ENCODE measurements at places on chromosomes 5 and 9.

DNA sequence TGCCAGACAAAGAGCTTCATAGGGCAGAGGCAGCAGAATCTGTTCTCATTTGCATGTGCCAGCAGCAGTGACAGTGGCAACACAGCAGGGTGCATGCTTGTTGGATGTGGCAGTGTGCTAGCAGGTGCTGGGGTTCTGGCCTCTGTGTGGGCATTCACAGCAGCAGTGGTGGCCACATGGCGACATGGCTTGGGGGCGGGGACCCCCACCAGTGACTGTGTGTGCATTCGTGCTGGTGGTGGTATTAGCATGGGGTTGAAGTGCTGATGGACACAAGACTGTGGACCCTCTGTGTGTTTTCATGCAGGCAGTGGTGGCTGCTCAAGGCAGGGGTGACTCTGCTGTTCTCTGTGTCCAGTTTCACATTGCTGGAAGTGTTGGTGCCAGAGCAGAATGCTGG lies 183.2 kb upstream of the PDE4D start:
- no peak for DNase-seq

- no peak for DNase-seq
Observed at GRCh38 chr5:175740014-175740413, 82.1 kb downstream of the HRH2 start.

DNA sequence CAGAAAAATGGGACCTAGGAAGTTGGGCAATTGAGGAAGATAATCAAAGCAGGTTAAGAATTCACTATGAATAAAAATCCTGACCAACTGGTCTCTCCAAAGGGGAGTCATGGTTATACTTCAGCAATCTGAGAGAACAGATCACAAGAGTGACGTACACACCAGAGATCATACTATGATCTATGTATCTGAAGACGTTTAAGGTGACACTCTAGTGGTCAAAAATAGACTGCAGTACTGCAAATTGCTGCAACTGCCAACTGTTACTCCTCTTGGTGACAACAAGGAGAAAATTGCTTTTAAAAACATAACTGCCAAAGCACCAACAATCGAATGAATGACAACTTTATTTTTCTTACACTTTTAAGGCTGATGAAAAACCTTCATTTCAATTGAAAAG lies 4.9 kb downstream of the AK6 start:
- DNase-seq, result peak; percentile 56

DNA sequence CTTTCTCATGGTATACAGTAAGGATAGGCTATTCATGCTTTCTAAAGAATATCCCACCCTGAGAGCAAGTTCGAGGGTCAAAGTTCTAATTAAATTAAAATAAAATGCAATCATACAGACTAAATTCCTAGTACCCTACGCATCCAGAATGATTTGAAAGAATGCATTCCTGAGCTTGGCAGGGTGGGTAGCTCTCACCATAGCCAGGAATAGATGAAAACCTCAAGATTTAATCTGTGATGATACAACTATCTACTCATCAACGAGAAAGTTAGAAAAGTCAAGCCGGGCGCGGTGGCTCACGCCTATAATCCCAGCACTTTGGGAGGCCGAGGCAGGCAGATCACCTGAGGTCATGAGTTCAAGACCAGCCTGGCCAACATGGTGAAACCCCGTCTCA lies 32.3 kb downstream of the SERINC5 start:
- no peak for DNase-seq

DNA sequence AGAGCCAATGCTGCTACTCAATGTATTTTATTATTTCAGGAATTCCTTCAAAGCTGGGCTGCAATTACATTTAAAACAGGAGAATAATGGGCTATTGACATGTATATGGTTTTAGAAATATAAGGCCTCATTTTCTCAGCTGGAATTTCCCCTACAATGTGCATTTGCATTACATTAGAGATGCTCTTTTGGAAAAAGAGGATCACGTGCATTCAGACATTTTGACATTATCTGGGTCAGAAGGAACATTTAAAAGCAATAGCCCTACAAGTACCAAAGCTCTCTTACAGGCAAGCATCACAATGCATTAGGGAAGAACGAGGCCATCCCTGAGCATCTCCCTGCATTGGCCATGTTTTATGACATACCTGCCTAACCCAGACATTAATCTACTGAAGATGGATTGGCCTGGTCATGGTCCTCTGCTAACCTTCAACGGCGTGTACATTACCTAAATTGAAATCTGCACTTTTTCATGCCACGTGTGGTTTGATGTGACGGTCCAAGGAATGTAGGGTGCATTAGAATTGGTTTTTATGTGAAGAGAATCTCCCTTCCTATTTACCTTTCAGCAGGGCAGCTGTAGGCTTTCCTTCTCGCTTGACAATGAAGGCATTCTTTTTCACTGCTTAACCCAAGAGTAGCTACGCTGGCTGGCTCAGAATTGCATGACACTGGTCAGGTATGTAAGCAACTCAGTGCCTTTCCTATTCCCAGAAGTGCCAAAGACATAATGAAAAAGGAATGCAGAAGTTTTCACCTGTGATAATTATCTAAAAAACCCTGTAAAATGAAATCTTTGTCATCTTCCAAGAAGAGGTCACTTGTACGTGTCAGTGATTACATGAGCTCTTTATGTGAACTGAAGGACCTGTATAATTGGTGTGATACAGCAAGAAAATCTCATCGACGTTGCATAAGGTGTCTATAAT lies 212.3 kb upstream of the MPDZ start:
- no peak for DNase-seq

DNA sequence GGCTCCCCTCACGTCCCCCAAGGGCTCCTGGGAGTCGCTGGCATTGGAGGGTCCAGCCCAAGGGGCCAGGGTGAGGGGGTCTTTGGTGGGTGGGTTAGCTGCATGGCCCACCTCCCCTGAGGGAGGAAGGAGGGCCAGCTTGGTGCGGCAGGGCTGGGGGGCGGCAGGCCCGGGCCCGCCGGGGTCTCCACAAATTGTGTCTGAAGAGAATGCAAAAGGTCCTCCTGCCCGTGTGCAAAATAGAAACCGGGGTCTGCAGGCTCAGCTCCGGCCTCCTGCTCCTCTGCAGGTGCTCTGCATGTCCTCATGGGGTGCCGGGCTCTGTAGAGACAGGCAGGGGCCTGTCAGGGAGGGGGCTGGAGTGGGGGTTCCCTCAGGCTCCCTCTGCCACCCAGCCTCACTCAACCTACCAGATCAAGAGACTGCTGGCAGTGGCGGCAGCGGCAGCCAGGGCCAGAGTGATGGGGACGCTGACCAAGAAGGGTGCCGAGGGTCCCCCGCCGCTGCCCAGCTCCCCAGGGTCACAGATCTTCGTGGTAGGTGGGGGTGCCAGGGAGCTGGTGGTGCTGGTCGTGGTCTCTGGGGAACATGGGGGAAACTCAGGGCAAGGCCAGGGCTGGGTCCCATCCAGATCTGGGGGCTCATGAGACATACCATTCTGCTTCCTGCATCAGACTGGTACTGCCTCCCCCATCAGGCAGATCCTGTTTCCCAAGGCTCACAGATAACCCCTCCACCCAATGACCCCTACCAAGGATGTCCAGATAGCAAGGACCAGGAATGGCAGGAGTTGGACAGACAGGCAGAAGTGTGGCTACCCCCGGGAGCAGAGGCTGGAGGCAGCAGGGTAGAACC lies 29.2 kb upstream of the ENHO start:
- no peak for DNase-seq

GRCh38 chr5:172723508-172723907 lies 47.5 kb downstream of the DUSP1 start:
- no peak for DNase-seq

DNA sequence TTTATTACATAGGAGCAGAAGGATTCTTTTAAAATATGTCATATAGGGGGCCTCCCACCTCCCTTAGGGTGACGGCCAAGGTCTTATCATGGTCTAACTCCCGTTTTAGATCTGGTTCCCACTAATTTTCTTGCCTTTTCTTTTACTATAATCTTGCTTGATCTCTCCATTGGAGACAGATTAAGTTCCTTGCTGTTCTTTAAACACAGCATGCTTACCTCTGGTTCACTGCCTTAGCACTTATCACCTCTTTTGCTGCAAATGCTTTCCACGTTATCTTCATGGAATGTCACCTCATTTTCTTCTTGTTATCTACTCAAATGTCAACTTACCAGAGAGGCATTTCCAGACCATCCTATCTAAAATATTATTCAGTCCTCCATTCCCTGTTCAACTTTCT lies 1047.6 kb downstream of the TLE4 start:
- DNase-seq, result no peak

- no peak for DNase-seq
Observed at GRCh38 chr9:111094433-111094924, 56.2 kb upstream of the LPAR1 start.

DNA sequence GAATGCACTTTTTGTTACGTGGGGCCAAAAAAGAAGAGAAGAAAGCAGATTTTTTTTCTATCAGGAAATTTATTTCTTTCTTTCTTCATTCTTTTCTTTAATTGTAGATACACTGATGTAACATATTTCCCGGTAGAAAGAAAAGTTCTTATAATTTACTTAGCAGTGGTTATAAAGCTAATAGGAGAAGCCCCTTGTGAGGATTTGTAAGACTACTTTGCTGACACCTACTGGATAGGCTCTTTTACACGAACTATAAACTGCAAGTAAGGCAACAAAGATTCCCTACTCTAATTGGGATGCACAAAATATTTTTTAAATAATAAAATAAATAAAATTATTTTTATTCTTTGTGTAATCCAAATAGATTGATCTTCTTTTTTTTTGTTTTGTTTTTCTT lies 284.4 kb downstream of the DNAH5 start:
- DNase-seq, result peak; percentile 28

GRCh38 chr9:100619194-100619593 lies 41.3 kb downstream of the CAVIN4 start:
- no peak for DNase-seq

- DNase-seq, result no peak
Observed at GRCh38 chr5:132483101-132483500, 7.5 kb downstream of the IRF1 start.

DNA sequence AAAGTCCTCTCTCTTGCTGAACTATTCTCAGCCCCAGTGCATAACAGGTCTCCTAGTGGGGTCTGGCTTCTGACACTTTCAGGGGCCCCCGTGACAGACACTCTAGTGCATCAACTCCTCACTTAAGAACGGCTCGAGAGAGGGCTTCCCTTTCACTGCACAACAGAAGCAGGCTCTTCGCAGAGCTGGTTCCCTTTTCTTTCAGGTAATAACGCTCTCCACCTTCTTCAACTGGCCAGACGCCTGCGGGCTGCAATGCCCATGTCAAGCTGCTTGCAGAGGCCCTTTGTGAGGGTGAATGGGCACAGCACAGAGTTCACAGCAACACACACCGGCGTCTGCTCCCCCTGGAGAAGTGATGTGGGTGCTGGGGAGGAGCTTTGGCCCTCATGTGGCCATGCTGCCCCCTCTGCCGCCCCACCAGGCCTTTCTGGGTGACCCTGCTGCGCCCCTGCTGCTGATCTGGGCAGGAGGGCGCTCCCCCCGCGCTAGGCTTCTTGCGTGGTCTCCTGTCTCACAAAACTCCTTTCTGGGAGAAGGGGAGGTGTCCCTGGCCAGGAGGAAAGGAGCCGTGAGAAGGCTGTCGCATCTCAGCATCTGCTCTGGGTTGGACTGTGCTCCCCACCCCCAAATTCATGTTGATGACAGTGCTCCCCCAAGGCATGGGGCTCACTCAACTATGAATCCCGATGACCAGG lies 2.4 kb downstream of the MRPL36 start:
- no peak for DNase-seq

- DNase-seq, result no peak
Observed at GRCh38 chr5:178323541-178323865, 90.9 kb upstream of the PHYKPL start.

GRCh38 chr9:35618854-35619799 lies 914 bp upstream of the CD72 start:
- DNase-seq, result peak; percentile 65

GRCh38 chr5:74143721-74144330 lies 496.7 kb downstream of the ENC1 start:
- DNase-seq, result no peak

DNA sequence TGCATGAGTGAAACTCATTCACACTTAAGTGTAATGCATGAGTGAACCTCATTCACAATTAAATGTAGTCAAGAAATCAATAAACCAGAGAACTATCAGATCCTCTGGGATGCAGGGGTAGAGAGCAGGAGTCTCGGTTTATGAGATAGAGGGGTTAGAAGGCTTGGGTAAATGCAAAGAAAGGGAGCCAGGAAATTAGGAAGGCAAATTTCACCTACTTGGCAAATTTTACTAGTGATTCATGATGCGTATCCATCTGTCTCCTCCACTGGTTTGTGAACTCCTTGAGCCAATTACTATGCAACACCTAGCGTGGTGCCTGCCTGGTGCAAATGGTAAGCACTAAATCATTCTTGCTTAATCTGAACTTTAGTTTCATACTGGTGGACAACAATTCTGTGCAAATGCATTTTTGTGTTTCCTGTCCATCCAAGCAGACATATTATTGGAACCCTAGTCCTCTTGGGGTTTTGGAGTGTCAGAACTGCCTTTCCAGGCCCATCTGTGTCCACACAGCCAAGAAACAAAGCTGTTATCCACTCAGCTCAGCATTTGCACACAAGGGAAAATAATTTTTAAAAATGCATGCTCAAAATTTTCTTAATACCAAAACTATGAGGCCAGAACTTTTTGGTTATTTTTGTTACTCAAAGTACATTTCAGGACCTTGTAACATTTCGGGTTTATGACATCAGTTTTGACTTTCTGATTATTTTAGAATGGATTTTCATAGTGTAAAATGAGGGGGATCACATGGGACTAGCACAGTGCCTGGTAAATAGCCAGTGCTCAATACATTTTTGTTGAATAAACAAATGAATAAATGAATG lies 5.2 kb downstream of the HAPLN1 start:
- no peak for DNase-seq

DNA sequence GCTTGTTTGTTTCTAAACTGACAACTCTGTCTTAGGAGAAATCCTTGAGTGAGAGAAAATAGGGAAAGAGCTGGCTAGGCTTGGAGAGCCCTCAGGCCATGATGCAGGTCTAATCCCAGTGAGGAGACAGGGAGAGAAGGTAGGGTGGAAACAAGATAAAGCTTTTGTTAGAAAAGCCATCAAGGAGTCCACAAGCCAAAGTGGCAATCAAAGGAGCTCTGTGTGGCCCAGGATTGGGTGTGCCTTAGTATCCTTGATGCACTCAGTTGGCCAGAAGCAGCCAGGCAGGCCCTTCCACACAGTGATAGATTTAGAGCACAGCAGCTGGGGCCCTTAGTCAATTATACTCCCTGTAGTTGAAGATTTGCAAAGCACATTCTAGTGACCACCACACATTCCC lies 73.9 kb downstream of the ALDH7A1 start:
- no peak for DNase-seq

GRCh38 chr5:149873896-149874295 lies 70.7 kb downstream of the PDE6A start:
- DNase-seq, result no peak

GRCh38 chr5:105836268-105836667 lies 1834.5 kb downstream of the EFNA5 start:
- DNase-seq, result no peak

GRCh38 chr9:37297592-37297991 lies 124.9 kb upstream of the GRHPR start:
- no peak for DNase-seq
